ENCODE measurements at places on chromosomes 2 and 18.

- DNase-seq = no peak
Measured at GRCh38 chr18:76654577-76654976, 159.5 kb upstream of the ZNF516 start.

- DNase-seq = no peak
Measured at GRCh38 chr2:41768310-41768709, 279.5 kb upstream of the PKDCC start.

GRCh38 chr2:644871-645270, 32.3 kb downstream of the TMEM18 start:
- no peak for DNase-seq

DNA sequence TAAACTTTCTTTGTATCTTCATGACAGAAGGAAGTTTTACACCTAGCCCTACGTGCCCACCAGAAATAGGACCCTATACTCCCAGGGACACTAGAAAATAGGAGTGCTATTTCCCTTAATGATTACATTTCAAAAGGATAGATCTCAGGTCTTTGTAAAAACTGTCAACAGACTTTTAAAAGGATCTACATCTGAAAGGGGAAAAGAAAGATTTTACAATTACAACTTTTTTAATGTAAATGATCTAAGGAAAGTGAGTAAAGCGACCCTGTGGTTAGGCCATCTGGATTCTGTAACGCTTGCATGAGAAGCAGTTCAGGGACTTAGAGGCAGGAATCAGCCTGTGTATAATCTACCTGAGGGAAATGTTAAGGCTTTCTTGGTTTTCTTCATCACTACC, 431.8 kb upstream of the MC4R start:
- no peak for DNase-seq

- no peak for DNase-seq
Measured at GRCh38 chr18:4906856-4907255, 290.2 kb downstream of the AKAIN1 start.

- peak; percentile 60 for DNase-seq
Measured at GRCh38 chr2:210477496-210477895, 937 bp upstream of the LANCL1 start.

DNA sequence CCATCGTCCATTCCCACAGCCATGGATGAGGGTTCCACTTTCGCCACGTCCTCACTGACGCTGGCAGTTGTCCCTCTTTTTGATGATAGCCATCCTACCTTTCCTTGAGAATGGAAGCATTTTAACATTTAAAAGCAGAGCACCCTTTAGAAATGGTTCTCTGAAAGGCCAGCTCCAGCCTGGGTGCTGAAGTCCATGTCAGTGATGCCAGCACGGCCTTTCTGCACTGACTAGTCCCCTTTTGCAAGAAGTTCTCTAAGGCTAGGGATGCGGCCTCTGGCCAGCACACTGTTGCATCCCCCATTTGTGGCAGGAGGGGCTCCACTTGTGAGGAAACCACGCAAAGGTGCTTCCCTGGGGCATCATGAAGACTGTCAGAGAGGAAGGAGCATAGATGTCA, 203.5 kb downstream of the MGAT5 start:
- no peak for DNase-seq

DNA sequence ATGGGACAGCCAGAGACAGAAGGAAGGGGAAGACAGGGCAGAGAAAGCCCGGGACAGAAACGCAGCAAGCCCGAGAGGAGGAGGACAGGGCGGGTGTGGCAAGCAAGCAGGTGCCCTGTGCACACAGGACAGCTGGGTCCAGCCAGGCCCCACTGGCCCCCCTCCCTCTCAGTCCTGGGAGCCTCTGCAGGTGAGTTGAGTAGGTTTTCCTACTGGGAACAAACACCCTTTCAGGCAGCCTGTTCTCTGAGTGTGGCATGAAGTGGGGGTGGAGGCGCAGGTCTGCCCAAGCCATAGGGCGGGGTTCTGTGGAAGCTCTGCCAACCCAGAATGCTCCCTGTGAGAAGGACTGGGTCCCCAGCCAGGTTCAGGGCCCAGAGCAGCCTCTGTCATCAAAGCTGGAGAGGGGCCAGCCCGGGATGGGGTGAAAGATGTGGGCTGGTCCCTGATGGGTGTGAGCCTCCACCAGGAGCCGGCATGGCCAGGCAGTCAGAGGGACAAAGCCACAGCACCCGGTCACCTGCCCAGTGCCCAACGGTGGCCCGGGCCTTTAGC, 129.4 kb downstream of the TFCP2L1 start:
- DNase-seq = no peak

DNA sequence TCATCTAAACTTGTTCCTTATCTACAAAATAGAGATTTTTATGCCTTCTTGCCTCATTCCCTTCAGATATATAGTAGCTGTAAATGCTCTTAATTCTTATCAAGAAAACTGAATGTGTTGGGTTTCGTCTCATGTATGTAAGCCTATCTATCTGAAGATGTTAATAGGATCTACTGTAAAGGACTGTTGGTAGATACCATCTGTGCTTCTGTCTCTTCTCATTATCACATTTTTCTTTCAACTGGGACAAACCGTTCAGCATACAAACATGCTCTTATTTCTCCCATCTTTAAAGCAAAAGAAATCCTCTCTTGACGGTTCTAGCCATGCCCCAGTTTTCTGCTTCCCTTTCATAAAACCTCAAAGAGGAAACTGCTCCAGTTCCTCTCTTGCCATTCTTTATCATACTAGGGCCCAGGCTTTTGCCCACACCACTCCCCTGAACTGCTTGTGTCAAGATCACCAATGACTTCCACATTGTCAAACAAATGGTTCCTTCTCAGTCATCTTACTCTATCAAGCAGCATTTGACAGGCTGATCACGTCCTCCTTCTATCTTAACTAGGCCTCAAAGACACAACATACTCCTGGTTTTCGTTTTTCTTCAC, 88.7 kb downstream of the ARHGEF33 start:
- DNase-seq = no peak
